ENCODE measurements at places on chromosomes 2 and 18.

GRCh38 chr2:120826716-120827410 is 91.2 kb downstream of the GLI2 start:
- no peak for DNase-seq

GRCh38 chr2:142100139-142100873 is 30.5 kb downstream of the LRP1B start:
- no peak for DNase-seq

DNA sequence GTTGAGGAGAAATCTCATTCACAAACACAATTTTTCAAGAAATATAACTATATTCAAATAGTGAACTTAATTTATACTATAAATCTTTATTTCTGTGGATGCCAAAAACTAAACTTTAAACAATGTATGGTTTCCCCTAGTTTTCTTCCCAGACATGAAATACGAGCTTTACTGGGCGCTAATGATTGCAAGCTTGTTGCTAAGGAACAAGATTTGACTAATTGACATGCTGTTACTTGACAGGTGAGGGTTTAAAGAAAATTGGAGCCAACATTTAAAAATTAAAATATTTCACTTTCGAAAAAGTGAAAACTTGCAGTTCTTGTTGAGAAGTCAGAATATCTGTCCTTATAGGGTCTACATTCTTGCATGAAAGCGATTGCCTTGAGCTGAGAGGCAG is 381.0 kb downstream of the MEIS1 start:
- no peak for DNase-seq

GRCh38 chr2:174800436-174801205 is 36.3 kb upstream of the CHRNA1 start:
- DNase-seq: no peak

- DNase-seq: no peak
Measured at GRCh38 chr2:108396845-108397244, 19.1 kb downstream of the SULT1C4 start.

- no peak for DNase-seq
Measured at GRCh38 chr2:14720739-14721138, 88.2 kb downstream of the LRATD1 start.

DNA sequence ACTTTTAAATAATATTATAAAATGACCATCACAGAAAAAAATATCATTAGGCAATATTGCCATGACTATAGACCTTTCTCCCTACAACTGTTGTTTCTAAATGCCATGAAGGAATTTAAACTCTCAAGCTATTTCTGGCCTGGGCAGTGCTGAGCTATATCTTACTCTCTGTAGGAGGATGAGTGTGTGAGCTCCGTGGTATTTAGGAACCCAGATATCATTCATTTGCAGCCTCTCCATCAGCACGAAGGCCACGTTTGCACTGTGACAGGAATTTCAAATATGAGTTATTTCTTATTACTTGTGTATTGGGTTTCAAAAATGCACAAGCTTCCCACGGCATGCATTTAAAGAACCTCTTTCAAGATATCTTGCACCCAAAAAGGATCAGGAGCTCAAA is 35.0 kb upstream of the SOX11 start:
- DNase-seq: no peak

- peak; percentile 75 for DNase-seq
Measured at GRCh38 chr2:132670496-132671150, 618 bp upstream of the LYPD1 start.

DNA sequence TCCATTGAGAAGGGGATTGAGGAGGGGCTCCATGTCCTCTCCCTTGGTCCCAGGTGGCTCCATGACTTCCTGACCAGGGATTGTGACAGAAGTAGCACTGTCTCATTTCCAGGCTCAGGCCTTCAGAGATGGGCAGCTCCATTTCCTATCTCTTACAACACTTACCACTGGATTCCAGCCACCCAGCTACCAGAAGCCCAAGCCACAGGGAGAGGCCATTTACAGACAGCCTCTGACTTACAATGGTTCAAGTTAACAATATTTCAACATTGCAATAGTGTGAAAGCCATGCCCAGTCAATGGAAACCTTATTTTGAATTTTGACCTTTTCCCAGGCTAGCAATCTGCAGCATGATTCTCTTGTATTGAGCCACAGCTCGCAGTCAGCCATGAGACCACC is 164.9 kb upstream of the AGAP1 start:
- no peak for DNase-seq

DNA sequence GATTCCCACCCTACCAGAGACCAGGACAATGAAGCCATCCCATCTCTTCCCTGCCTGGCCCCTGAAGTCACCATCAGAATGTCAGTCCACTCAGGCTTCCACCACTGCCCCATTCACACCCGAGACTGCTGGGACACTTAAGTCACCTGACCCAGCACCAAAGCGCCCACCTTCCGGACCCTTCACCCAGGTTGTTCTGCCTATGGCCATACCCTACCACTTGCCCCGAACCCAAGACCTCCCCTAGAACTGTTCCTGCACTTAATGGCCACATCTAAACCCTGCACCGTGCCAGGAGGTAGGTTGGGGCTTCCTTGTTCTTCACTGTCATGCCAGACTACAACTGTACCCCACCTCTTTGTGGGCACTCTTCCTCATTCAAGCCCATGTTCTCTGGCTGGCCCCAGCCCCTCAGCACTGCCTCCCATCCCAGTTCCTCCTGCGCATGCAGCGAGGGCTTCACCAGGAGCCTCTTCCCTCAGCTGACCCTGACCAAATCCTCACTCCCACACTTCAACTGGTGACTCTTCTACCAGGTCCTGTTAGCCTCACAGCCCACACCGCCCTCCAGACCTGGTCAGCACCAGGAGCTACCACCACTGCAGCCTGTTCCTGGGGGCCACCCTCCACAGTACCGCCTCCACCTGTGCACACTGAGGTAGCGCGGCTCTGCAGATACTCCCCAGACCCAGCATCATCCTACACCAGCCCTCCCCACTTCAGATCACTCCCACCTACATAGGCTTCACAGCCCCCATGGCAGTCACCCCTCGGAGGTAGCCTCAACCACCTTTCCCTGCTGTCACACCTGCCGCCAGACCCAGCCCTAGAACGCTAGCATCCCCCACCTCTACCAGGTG is 8.3 kb upstream of the ADRA2B start:
- no peak for DNase-seq

GRCh38 chr2:51575181-51575580 is 543.2 kb upstream of the NRXN1 start:
- DNase-seq: no peak

DNA sequence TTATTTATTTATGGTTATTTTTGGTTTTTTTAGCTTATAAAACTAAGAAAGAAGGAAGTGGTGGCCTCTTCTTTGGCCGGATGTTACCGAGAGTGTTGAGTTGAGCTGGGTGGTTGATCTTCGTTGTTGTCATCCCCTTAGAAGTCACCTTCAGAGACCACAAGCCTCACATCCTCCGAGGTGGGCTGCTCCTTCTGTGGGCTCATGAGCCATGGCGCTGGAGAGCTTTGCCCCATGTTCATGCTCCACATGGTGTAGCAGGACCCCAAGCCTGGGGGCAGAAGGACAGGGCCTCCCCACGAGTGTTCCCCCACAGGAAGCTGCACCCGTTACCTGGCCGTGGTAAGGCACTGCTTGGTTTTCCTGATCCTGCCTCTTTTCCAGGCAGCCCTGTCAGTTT is 23.4 kb downstream of the SNTG2 start:
- no peak for DNase-seq

DNA sequence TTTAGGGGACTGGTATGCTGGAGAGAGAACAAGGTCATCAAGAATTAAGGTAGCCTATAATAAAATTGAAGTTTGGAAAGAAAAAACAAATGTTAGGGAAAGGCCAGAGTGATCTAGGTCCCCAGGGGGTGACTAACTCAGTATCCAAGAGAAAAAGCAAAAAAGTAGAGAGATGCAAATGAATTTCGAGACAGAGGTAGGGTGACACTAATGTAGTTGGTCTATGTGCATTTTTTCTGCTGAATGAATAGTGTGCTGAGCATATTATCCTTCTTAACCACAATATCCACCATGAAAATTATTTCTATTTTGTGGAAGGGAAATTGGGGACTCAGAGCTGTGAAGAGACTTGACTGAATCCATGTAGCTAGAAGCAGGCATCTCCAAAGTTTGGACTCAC is 9.8 kb downstream of the IL36A start:
- no peak for DNase-seq

DNA sequence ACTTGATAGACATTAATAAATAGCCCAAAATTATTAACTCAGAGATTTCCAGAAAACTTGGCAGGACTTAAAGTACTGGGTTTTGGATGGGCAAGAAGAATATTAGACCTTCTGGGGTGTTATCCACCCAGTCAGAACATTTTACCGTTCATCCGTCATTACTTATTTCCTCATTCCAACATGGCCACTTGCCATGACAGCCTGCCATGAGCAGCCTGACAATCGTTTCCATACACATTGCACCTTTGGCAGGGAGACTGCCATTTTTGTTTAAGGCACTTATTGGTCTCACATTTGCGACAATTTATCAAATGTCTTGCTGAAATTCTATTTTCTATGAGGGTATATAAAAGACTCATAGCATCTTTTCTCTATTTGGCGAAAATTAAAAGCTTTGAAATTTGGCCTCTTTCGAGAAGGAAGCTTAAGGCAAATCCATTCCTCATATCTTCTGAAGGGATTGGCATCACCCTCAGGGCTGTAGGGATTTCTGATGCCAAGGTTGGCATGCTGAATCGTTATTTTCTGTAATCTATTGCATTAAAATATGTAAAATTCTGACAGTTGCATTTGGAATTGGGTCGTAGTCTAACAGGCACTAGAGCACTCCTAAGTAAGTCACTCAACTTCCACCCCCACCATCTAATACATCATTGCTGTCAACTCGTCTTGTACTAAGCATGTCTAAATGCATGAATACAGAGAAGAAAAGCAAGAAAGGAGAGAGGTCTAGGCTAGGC is 406.3 kb upstream of the PIK3C3 start:
- DNase-seq: no peak

DNA sequence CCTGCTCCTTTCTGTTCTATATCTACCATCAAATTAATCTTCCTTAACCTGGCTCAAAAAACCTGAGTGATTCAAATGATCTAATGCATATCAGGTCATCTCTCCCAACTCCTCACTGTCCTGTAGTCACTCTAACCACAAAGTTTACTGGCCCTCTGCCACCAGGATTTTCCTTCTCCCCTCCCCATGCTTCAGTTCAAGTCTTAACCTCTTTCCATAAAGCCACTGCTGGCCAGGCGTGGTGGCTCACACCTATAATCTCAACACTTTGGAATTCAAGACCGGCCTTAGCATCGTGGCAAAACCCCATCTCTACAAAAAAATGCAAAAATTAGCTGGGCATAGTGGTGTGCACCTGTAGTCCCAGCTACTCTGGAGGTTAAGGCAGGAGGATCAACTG is 7.5 kb upstream of the SP3 start:
- no peak for DNase-seq

DNA sequence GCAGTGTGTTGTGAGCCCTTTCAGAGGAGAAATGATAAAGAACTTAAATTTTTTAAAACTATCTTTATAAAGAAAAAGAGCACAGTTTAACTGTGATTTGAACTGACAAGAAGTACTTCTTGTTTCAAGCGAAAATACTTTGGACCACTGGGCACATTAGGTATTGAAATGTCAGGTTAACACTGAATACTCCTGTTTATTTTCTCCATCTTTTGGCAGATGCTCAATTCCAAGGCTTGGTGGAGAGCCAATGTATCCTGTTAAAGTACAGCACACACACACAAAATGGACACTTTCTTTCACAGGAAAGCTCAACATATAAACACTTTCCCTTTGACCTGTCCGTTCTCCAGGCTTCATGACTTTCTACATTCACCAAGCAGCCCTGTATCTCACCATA is 32.6 kb upstream of the SP3 start:
- no peak for DNase-seq

- DNase-seq: no peak
Measured at GRCh38 chr2:74748665-74749064, 85.3 kb upstream of the HK2 start.

DNA sequence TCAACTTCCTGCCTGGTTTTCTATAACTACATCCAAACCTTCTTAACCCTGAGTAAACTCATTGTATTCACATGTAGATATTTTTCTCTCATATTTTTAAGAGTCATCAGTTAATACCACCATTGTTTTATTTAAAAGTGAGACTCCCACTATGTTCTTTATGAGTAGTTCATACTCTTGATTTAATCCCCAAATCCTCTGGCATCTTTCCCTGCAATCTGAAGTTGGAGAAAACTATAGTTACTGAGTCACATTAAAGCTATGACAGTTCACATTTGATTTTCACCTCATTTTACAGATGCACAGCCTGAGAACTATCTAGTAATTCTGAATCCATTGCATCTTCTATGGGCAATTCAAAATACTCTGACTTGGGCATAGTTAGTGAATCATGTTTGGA is 1358.7 kb upstream of the NRXN1 start:
- no peak for DNase-seq

DNA sequence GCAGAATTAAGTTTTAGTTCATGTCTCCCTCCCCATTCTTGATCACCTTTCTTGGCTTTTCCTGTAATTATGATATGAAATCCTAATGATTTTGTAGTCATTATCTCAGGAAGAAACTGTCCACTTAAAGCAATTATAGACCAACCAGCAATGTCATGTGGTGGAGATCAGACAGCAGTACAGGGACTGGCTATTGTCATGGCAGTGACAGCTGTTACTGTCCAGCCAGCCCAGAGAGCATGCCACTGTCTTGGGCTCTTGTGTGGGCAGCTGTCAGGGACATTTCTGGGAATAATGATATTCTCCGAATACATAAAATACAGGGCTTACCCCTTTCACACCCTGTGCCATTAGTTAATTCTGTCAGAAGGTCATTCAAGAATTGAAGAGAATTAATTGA is 355.3 kb upstream of the RAB12 start:
- DNase-seq: no peak

- DNase-seq: no peak
Measured at GRCh38 chr18:68965817-68966216, 167.9 kb downstream of the CCDC102B start.

DNA sequence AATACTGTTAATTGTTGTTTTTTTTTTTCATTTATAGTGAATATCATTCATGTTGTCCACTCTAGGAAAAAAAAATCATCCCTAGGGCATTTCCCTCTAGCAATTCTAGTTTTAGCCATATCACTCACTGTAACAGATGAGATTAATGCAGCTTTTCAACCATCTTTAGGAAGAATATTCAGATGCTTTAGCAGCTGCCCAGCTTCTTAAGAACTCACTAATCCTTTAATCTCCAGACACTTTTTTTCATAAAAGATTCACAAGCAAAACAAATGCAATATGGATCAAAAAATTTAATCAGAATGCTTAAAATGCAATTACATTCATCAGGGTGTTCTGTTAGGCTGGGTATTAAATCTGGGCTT is 692.6 kb downstream of the ERBB4 start:
- DNase-seq: no peak

GRCh38 chr2:59896499-59897245 is 656.8 kb downstream of the BCL11A start:
- DNase-seq: no peak

Measured in head of caudate nucleus (tissue), 42 donors.